ENCODE measurements at places on chromosomes 7 and 10. TPM values are rescaled to one million over a fixed set of nuclear protein-coding genes. Genes with fewer than 3 reads are reported as not detected.
A peak's percentile ranks its signal among the peaks of the same experiment; 100 is the strongest.

- DNase-seq: peak; percentile 98
These were observed 3.1 kb upstream of the SLC18A3 start for GRCh38 chr10:49606981-49607535.

DNA sequence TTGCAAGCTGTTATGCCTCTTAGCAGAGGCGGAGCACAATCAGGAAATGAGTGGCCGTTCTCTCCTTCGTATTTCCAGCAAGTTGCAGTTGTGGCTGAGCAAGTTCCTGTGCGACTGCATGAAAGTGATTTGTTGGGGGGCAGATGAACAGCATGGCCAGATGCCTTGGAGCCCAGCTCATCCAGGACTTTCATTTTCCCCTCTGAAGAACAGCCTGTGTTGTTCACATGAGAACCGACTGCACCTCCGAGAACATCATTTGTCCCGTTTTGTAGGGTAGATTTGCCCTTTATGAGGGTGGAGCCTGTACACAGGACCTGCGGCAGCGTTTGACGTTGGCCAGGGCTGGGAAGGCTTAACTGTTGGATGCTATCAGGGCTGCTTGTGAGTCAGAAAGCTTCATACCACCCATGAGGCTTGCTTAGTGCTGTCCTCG lies 4.4 kb downstream of the BAG3 start:
- DNase-seq: peak; percentile 93

DNA sequence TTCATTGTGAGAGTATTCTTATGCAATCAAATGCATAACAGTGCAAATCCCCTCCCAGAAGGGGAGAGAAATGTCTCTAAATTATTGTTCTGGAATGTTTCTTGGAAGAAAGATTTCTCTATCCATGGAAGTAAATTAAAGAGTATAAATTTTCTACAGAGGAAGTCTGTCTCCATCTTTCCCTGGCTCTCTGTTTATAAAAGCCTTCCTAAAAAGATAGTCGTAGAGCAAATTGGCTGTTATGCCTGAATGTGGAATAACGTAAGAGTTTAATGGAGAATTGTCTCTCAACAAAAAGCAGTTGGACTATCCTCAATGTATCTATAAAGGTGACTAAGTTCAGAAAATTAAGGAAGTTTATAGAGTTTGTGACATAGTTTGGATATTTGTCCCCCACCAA lies 76.3 kb downstream of the GNAT3 start:
- no peak for DNase-seq

GRCh38 chr7:43557831-43558495 lies 24.9 kb upstream of the STK17A start:
- DNase-seq: no peak

- no peak for DNase-seq
These were observed 23.4 kb downstream of the FRMPD2 start for GRCh38 chr10:48251152-48251524.

The ETV1 gene
- 15.9 TPM for total RNA-seq

The GARIN1A gene
- total RNA-seq: 2.1 TPM

The POM121C gene
- total RNA-seq: 16.5 TPM

The PURB gene
- 22.8 TPM for total RNA-seq

The AOAH gene
- not detected for total RNA-seq

DNA sequence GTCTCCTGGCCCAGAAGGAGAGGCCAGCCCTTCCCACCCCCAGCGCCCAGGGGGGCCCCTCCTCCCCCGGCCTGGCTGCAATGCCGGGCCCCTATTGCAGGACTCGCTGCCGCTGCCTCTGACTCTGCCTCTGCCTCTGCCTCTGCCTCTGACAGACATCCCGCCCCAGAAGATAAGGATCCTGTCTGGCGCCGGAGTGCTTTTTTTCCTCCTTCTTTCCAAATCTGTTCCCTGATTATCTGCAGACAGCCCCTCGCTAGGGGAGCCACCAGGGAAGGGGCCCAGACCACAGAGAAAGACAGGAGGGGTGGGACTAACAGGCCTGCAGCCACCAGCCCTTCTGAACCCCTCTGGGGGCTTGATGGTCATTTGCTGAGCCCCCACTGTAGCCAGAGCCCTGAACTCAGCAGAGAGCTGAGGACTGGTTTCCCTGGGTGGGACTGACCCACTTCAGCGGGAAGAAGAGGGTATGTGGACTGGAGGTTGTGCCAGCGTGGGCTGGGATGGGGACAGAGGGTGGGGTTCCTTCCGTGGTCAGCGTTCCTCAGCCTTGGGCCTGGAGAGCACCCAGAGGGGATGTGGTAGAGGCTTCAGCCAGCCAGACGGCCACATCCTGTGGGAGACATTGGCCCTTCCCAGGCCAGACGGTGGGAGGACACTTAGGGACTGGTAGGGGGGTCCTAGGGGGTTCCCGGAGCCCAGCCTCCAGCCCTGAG lies 22.8 kb downstream of the UNC5B start:
- DNase-seq: peak; percentile 91

The AGBL3 gene
- 2.2 TPM for total RNA-seq

- no peak for DNase-seq
These were observed 867.1 kb downstream of the GATA3 start for GRCh38 chr10:8921568-8921967.

DNA sequence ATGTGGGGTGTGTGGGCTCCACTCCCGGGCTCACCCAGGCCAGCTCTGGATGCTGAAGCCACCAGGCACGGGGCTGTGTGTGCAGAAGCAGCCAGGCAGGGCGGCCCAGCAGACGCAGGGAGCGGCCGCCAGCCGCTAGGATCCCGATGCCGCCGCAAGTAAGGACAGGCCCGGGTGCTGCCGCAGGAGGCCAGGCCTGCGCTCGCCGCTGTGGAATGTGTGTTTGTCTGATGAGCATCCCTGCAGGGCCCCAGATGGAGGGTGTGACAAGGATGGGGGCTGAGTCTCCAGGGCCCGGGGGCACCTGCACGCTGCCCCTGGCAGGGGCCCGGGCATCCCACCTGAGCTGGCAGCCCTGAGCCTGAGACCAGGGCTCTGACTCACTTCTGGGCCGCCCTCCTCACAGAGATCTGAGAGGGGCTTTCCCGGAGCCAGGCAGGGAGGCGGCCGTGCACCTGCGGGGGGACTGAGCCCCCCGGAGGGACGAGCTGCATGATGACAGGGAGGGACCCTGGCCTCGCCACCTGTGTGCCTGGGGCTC lies 101.5 kb downstream of the FOXL3 start:
- DNase-seq: no peak

DNA sequence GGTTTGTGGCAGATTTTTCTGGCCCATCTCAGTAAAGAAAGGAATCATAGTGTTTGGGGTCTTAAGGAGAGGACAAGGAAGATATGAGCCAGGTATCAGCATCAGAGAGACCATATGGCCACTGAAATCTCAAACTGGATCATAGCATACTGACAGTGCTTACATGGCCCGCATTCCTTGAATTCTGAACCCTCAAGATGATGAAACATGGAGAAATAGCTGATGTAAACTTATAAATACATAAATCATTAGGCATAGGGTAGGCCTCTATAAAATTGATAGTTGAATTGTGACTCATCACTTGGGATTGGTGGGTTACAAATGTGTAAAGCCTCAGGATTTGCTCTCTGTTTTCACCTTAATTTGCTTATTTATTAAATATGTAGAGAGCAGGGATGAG lies 688.5 kb downstream of the CNTNAP2 start:
- no peak for DNase-seq

- DNase-seq: peak; percentile 58
These were observed 13.1 kb downstream of the IFT22 start for GRCh38 chr7:101308245-101309085.

GRCh38 chr7:74174606-74175082 lies 488 bp downstream of the EIF4H start:
- DNase-seq: peak; percentile 85

DNA sequence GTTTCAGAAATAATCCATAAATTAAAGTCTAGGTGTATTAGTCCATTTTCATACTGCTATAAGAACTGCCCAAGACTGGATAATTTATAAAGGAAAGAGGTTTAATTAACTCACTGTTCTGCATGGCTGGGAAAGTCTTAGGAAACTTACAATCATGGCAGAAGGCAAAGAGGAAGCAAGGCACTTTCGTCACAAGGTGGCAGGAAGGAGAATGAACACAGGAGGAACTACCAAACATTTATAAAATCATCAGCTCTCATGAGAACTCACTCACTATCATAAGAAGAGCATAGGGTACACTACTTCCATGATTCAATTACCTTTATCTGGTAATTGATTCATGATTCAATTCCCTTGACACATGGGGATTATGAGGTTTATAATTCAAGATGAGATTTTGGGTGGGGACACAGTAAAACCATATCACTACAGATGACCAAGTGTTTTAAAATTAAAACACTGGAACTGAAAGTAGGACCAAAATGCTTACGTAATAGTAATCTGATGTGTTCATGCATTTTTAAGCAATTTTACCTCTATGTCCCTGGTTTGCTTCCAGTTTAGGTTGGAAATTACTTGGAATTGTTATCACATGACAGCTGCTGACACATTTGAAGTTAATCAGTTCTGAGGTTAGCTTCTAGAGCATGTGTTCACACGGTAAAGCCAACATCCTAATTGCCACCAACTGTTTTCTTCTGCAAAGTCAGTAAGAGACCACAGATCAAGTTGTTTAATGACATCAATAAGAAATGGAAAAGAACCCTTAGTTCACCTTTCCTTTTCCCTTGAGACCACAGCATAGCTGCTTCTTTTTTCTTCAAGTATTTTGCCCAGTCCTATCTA lies 48.4 kb upstream of the SEMA3C start:
- no peak for DNase-seq

DNA sequence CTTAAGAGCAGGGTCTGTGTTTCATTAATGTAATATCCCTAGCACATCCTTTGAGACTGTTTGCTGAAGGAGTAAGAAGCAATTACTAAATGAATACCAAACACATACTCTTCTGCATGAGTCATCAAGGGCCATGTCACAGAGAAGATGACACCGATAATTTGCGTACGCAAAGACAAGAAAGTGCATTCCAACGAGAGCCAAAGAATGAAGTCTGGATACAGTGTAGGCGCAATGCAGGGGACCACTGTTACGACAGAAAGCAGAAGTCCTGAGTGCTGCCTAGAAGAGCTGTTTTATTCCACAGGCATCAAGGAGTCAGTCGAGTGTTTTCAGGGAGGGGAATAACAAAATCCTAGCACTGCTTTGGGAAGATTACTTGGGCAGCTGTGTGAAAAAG lies 62.7 kb downstream of the VPS41 start:
- DNase-seq: no peak

DNA sequence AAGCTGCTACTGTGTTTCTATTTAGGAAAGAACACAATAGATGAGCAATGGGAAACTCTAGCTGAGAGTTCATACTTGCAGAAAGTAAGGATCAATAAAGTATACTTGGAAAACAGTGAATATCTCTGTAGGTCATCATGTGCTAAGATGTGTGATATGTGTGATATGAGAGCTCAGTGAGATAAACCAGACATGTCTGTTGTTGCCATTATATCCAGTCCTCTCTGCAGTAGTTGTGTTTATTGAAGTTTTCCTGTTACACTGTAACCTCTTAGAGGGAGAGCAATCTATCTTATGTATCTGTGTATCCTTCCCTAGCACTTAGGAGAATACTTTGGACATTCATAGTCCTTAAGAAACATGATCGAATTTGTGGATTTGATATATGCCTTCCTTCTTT lies 19.1 kb downstream of the TRUB1 start:
- DNase-seq: no peak

The SDK1 gene
- under 0.01 TPM for total RNA-seq

Data from osteoblast (primary cell).